ENCODE measurements at places on chromosomes 2 and 18.

GRCh38 chr18:31101183-31102024 is 817 bp downstream of the DSC2 start:
- DNase-seq: peak; percentile 80

GRCh38 chr2:88036182-88036581 is 19.4 kb downstream of the KRCC1 start:
- no peak for DNase-seq

DNA sequence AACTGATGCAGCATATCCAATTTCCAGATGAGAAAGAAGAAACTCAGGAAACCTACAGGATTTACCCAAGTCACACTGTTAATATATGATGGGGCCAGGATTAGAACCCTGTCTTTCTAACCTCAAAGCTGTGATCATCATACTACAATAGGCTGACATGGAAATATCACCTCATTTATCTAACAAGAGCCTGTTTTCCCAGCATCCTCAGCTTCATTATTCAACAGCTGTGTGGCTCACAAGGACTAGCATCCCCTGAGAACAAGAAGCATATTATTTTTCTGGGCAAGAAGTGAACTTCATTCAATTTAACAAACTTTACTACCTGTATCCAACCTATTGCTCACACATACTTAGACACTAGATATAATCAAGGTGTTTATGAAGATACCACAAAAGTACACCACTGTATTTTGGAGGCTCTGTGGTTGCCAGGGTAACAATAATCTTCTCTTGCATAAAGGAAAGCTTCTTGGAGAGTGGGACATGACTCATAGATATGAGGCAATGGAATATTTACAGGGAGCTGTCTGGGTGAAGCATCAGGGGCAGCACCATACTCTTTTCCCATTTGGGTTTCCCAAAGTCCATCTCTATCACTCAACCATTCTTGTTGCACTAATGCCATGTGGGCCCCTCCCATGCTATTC is 218.2 kb downstream of the RAD51AP2 start:
- DNase-seq: no peak

GRCh38 chr2:152716805-152717227 is 445 bp downstream of the PRPF40A start:
- no peak for DNase-seq

- DNase-seq: no peak
Observed at GRCh38 chr2:112006076-112006410, 49.0 kb upstream of the TMEM87B start.

DNA sequence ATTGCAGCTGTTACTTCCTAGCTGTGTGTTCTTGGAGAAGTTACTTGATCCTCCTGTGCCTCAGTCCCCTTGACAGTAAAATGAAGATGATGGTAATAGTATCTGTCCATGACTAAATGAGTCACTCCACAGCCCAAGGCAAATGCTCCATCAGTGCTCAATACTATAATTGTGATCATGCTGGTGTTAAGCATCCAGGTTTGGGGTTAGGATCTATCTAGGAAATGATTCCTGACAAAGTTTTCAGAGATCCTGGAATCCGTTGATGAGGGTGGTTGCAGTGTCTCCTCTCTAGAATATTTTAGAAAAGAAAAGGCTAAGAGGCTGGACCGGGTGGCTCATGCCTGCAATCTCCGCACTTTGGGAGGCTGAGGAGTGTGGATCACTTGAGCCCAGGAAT is 2.7 kb upstream of the PRELID3A start:
- no peak for DNase-seq

GRCh38 chr2:157727693-157728092 is 99.0 kb upstream of the ACVR1C start:
- DNase-seq: no peak

DNA sequence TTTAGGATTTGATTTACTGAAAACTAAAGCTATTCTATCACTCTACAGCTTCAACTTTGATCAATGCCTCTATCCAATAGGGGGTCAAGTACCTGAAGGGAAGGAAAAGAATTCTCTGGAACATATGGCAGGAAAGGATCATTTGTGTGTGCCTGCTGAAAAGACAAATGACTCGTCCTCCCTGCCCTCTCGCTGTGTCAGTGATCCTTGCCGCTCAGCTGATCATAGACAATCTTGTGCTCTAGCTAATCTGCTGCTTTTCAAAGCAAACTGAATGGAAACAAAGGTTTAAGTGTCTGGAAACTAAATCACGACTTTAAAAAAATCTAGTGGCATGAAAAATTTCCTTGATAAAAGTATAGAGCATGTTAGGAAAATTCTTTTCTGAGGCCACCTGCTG is 75.6 kb upstream of the CPO start:
- DNase-seq: no peak

GRCh38 chr18:6941996-6942395 is 175.6 kb downstream of the LAMA1 start:
- no peak for DNase-seq

GRCh38 chr2:121558329-121558728 is 27.6 kb downstream of the RNU4ATAC start:
- DNase-seq: no peak

- no peak for DNase-seq
Observed at GRCh38 chr2:28347596-28347995, 45.1 kb upstream of the FOSL2 start.

GRCh38 chr2:209821806-209822205 is 50.2 kb downstream of the UNC80 start:
- DNase-seq: peak; percentile 8

DNA sequence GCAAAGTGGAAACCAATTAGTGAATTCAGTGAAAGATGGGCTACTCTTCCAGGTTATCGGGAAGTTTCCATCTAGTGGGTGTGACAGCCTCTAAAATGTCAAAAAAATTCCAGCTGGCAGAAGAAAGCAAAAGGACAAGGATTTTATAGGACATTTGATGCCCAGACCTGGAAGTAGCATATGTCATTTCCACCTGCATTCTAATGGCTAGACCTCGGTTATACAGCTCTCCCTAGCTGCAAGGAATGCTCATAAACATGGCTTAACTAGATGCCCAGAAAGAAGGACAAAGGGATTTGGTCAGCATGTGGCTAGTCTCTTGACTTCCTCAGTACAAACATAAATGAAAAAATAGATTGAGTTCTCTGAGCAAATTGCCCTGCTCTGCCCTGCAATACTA is 215.4 kb downstream of the NYAP2 start:
- no peak for DNase-seq

GRCh38 chr2:46684661-46685060 is 205.3 kb downstream of the TMEM247 start:
- DNase-seq: no peak

DNA sequence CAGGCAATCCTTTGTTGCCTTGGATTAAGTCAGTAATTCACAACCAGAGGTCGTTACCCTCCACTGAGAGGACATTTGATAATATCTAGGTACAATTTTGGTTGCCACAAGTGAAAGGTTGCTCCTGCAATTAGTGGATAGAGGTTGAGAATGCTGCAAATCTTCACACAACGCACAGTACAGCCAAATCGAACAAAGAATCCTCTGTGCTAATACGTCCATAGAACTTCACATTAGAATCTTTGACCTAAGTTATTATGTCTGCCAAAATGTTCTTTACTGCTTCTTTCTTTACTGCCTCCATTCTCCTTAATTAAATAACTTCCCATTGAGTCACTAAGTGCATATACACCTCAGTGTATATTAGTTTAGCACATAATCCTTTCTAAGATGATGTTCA is 879.5 kb downstream of the TRIB2 start:
- no peak for DNase-seq

DNA sequence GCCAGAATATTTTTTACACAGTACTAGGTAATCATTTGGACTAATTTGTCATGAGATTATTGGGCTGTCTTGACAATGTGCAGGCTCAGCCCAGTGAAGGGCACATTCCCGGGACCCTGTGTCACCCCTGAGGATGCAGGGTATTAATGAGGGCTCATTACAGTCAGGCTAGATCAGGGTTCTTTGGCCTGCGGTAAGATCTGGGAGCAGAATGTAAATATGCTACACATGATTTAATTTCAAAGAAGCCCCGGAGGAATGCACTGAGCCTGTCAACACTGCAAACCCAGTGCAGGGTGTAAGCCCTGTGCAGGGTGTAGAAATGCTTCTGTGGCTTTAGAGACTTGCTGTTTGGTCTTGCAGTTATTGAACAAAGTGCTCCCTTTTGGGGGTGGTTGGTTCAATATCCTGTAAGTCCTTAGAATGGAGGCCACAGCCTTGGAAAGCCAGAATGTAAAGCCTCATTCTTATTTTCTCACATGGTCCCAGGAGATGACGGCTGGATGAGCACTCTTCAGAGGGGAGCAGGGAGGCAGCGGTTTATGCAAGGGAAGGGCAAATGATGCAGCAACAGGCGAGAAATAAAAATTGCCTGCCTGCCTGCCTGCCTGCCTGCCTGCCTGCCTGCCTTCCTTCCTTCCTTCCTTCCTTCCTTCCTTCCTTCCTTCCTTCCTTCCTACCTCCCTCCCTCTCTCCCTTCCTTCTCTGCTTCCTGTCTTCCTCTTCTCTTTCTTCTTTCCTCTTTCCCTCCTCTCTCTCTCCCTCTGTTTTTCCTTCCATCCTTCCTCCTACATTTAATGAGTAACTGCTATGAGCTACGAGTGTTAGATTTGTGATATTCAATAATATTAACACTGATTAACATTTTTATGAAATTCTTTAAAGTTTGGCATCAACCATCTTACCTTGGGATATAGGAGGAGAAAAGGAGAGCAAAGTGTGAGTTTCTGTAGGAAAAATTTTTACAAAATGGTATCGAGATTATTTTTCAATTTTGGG is 148.8 kb downstream of the VAPA start:
- DNase-seq: no peak

GRCh38 chr2:237359894-237360780 is 53.8 kb downstream of the COL6A3 start:
- DNase-seq: no peak

Data from KBM-7 (cell line).